GM23248 (cell line): ENCODE measurements at places on chromosomes 7 and 10.

- DNase-seq = no peak
Observed at GRCh38 chr10:62856021-62856420, 39.9 kb upstream of the EGR2 start.

GRCh38 chr7:30222515-30223215 is 61.7 kb upstream of the ZNRF2 start:
- DNase-seq = no peak

DNA sequence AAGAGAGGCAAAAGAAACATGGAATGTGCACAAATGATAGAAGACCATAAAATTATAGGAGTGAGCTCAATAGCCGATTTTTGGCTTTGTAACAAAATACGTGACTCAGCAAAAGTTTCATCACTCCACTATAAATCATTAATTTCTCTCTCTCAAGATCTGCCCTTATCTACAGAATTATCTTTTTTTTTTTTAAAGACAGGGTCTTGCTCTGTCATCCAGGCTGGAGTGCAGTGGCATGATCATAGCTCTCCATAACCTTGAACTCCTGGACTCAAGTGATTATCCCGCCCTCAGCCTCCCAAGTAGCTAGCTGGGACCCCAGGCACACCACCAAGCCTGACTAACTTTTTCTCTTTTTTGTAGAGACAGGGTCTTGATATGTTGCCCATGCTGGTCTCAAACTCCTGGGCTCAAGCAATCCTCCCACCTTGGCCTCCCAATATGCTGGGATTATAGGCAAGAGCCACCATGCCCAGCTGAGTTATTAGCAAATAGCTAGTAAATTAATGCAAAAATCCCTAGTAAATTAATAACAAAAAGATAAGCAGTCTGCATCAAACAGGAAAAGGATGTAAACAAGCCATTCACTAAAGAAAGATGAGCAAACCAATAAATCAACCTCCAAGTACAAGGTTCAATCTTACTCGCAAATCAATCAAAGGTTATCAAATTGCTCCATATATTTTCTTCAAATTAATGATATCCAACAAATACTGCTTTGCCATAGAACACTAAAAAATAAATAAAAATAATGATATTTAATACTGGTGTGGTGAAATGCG is 450.7 kb downstream of the PARD3 start:
- no peak for DNase-seq

DNA sequence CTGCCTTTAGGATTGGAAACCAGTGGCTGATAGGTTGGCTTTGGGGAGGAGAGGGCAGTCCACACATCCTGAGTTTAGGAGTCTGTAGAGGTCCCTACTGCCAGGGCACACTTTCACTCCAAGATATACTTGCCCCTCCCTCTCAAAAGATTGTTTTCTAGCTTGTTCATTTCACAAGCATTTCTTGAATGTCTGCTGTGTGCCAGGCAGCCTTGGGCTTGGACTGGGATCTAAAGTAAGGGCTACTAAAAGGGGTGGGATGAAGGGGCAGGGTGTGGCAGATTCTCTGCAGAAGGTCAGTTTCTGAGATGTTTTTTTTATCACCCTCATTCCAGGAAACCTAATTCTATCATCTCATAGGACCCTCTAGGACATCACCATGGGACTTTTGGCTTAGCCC is 272.4 kb downstream of the SKAP2 start:
- no peak for DNase-seq

DNA sequence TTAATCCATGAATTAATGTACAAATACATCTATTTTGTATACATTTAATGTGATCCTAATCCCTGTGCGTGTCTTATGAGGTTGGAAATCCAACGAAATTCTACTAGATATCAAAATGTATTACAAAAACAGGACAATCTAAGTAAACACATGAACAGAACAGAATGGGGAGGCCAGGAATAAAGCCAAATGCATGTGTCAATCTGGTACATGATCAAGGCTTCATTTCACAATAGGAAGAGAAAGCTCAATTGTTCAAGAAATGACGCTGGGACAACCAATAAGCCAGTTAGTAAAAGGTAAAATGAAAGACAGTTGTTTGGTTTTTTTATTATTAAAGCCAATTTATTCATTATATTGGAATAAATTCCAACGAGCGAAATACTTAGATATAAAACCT is 83.0 kb downstream of the COL13A1 start:
- DNase-seq = no peak
